ENCODE measurements at places on chromosomes 16 and 17.

DNA sequence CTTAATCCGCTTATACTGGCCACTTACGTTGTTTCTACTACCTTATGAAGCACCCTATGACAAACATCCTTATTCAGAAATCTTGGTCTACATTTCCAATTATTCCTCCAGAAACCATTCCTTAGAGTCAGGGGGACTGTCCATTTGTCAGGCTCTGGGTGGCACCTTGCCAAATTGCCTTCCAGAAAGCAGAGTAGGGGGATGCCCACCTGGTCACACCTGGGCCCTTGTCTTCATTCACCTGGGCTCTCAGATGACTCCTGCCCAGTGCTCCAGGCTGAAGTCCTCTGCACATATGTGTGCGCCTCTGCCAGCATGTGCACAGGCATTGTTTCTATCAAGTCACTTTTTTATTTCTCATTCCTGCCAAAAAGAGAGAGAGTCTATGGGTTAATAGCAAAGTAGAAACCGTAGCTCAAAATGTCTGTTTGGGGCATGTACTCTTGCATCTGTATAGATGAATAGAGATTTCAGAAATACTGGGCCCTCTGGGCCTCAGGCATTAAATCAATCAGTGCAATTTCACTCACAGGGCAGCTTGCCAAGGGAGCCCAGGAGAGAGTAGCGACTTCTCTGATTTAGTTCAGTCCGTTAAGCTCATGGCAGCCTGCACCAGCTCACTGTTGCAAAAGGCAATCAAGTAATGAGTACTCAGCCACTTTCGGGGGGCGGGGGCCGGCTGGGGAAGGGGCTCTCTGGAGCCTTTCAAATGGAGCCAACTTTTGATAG is 104.7 kb downstream of the SOCS1 start:
- no peak for DNase-seq

GRCh38 chr16:78694414-78694813 is 595.0 kb downstream of the WWOX start:
- no peak for DNase-seq

DNA sequence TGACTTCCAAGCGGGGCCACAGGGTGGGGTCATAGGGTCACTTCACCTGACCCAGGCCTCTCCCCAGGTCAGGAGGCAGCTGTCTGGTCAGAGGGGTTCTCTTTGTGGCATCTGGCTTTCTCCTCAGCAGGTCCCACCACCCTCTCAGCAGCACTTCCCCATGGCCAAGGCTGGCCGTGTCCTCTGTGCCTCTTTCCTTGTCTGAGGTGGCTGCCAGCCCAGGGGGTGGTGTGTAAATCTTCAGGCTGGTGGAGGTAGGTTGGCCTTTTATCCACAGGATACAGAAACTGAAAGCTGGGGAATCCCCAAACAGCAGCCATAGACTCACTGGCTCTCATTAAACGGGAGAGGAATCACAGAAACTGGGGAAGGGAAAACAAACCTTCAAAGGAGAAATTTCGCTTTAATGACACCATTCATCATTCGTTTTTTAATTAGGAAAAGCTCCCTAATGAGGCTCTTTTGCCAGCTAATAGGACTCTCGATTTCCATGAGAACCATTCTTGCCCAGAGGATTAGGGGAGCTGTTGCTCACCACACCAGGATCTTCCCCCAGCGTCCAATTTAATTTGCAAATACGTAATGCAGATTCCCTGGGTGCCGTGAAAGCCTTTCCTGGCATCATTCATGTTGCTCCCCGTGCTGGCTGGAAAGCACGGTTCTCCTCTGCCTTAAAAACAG is 18.0 kb downstream of the C17orf75 start:
- DNase-seq, result no peak

DNA sequence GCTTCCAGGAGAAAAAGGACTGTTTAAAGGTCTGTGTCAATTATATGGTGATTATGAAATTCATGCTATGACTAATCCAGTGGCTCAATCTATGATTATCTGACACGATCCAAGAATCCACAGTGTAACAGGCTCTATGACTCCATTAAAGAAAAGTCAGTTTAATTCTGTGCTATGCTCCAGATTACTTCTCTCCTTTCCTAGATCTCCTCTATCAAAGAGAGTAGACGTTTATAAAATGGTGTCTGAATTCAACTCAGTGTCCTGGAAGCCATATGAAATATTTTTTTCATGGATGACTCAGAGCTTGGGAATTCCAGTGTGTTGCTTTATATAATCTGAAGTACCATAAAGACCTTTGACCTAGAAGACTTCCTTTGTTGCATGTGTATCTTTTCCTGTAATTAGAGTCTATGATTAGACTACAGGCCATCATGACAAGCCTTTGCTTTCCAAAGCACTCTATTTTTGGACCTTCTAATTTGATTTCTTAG is 27.0 kb upstream of the NF1 start:
- DNase-seq, result no peak

GRCh38 chr17:64261417-64262145 is 1.5 kb downstream of the TEX2 start:
- no peak for DNase-seq

DNA sequence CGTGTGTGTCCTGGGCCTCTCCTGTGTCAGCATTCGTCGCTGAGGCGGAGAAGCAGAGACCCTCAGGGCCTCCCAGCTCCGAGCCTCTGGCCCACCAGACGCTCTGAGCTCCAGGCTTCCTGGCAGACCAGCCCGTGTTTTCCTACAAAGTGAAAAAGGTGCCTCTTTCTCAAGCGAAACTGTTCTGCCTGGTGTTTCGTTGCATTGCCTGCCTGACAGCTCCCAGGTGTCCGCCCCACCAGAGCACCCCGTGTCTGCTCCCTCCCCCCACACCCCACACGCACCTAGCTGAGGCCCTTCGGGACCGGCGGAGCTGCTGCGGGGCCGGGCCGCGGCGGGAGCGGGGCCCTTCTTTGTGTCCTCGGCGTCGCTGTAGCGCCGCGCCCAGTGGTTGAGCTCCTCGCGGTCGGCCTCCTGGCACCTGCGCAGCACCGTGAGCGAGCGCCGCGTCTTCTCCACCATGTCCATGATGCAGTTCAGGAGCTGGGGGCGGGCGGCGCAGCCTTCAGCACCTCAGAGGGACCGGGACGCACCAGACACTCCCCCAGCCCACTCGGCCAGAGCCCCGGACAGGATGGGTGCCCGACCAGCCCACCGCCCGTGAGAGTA is 14.7 kb upstream of the PABPN1L start:
- no peak for DNase-seq

Measured in GM19239 (cell line).